ENCODE measurements at places on chromosomes 1 and 21.

DNA sequence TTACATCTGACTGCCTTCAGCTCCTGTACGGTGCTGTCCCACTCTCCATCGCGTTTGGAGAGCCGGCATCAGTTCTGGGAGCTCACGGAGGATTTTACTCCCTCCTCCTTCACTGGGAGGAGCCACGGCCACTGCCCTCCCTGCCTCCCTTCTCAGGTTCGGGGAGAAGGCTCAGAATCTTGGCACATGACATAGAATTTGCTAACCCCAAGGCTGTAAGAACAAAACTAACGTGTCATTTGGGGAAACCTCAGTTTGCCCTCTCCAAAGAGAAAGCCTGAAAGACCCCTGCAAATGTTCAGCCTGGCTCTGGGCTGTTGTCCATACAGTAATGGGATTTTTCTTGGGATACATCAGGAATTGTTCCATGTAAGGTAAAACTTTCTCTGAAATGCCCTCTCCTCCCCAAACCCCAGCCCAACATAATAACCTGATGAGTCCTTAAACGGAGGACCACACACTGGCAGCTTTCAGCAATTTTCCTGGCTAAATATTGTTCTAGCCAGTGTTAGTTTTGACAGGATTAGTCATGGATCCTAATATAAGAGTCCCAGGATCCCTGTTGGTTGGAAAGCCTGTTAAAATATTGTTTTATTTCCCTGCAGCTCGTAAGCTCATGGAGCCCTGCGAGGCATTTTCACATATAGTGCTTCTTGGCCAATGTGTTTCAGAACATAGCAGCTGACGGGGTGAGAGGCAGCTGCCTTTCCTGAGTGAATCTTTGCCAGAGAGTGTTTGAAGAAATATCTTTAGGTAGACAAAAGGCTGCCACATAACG is 98.8 kb downstream of the RHOU start:
- H3K36me3 ChIP-seq: peaks cover 2% of the 10 kb centered on the region
- H3K27ac ChIP-seq: no peak overlapping the region
- H3K4me1 ChIP-seq: peaks cover 16% of the 10 kb centered on the region

- DNase-seq: peak; percentile 74
- no peak overlapping the region for H3K27ac ChIP-seq
- peak overlapping the region; percentile 83 for H3K4me3 ChIP-seq
- H3K36me3 ChIP-seq: no peaks in the 10 kb centered on the region
Measured at GRCh38 chr1:201739492-201740085, 89.4 kb upstream of the IPO9 start.

GRCh38 chr1:213103377-213104306 is 52.6 kb downstream of the RPS6KC1 start:
- H3K4me3 ChIP-seq: no peak overlapping the region
- peaks cover 2% of the 10 kb centered on the region for H3K4me1 ChIP-seq
- H3K27ac ChIP-seq: no peak overlapping the region
- DNase-seq: no peak
- no peaks in the 10 kb centered on the region for H3K27me3 ChIP-seq

DNA sequence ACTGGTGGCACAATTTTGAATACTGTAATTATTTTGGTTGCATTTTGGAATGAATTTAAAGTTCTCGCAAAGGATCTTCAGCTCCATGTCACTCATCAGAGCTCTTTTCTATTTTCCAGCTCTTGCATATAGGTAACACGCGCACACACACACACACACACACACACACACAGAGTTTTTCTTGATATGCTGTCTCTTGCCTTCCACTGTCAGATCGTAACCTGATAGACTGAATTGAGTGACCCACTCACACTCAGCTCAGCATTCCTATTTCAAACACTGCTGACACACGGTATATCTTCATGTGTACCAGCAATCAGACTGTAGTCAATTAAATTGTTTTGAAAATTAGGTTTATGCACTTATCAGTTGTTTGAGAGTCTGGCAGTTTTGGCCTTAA is 214.1 kb downstream of the PBX1 start:
- DNase-seq: no peak
- H3K27me3 ChIP-seq: peaks cover 3% of the 10 kb centered on the region
- H3K4me1 ChIP-seq: peaks cover 41% of the 10 kb centered on the region
- H3K27ac ChIP-seq: peak overlapping the region; percentile 15
- no peaks in the 10 kb centered on the region for H3K36me3 ChIP-seq
- H3K4me3 ChIP-seq: no peak overlapping the region

GRCh38 chr1:22339237-22339636 is 112.4 kb upstream of the ZBTB40 start:
- no peak overlapping the region for H3K27ac ChIP-seq
- peaks cover 9% of the 10 kb centered on the region for H3K36me3 ChIP-seq
- DNase-seq: no peak

- no peak overlapping the region for H3K27ac ChIP-seq
- no peak for DNase-seq
- no peak overlapping the region for H3K4me3 ChIP-seq
- peaks cover 8% of the 10 kb centered on the region for H3K4me1 ChIP-seq
Measured at GRCh38 chr1:61344696-61345095, 262.3 kb downstream of the NFIA start.

DNA sequence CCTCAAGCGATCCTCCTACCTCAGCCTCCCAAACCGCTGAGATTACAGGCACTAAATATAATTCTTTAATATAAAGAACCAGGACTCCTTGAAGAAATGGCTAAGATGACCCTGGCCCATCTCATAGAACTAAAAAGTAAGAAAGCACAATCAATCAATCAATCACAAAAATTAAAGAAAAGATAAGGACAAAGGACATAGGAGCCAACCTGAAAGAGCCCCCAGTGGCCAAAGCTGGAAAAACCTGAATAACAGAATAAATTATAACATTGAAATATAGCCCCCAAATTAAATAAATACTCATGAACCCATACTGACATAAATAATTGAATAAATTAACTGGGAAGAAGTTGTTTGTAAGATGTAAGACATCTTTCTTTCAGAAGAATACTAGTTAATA is 8.9 kb downstream of the NUP210L start:
- no peak overlapping the region for H3K27ac ChIP-seq
- no peak overlapping the region for H3K4me3 ChIP-seq
- DNase-seq: no peak

- no peaks in the 10 kb centered on the region for H3K27me3 ChIP-seq
- no peak for DNase-seq
- H3K4me1 ChIP-seq: peaks cover 4% of the 10 kb centered on the region
- no peak overlapping the region for H3K27ac ChIP-seq
- H3K4me3 ChIP-seq: no peak overlapping the region
Measured at GRCh38 chr1:100391675-100392074, 39.4 kb downstream of the CDC14A start.

GRCh38 chr1:88333086-88333695 is 350.9 kb upstream of the PKN2 start:
- no peak overlapping the region for H3K27ac ChIP-seq
- no peaks in the 10 kb centered on the region for H3K27me3 ChIP-seq
- H3K4me3 ChIP-seq: no peak overlapping the region
- H3K4me1 ChIP-seq: no peaks in the 10 kb centered on the region
- H3K36me3 ChIP-seq: no peaks in the 10 kb centered on the region

Measured in glutamatergic neuron (in vitro differentiated cells).